ENCODE measurements at places on chromosomes 5 and 9.
A peak's percentile ranks its signal among the peaks of the same experiment; 100 is the strongest.

GRCh38 chr9:133456409-133456808, 3.4 kb upstream of the CACFD1 start:
- no peak for DNase-seq

- DNase-seq = no peak
Measured at GRCh38 chr9:69155341-69156030, 18.6 kb upstream of the TJP2 start.

- DNase-seq = no peak
Measured at GRCh38 chr5:175021321-175021720, 296.9 kb downstream of the MSX2 start.

DNA sequence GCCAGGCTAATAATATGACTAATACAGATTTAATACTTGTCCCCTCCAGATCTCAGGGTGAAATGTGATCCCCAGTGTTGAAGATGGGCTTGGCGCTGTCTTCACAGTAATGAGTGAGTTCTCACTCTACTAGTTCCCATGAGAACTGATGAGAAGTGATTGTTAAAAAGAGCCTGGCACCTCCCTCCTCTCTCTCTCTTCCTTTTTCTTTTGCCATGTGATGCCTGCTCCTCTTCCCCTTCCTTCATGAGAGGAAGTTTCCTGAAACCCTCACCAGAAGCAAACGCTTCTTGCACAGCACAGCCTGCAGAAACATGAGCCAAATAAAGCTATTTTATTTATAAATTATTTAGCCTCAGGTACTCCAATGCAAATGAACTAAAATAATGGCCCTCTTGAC, 55.2 kb downstream of the GLDC start:
- DNase-seq = no peak

DNA sequence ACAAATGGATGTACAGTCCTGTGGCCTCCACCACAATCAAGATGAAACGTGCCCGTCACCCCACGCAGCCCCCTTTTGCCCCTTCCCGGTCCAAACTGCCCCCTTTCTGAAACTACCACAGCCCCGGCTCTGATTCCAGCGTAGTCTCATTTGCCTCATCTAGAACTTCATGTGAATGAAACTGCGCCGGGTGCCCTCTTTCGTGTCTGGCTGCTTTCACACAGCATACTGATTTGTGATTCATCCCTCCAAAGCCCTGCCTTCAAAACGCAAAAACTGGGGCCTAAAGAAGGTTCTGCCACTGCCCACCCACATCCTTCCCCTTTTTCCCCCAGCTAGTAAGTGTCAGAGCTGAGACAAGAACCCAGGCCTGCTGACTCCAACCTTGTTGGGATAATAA, 31.5 kb upstream of the NCS1 start:
- DNase-seq = no peak

GRCh38 chr9:133727876-133728441, 10.2 kb downstream of the SARDH start:
- no peak for DNase-seq

DNA sequence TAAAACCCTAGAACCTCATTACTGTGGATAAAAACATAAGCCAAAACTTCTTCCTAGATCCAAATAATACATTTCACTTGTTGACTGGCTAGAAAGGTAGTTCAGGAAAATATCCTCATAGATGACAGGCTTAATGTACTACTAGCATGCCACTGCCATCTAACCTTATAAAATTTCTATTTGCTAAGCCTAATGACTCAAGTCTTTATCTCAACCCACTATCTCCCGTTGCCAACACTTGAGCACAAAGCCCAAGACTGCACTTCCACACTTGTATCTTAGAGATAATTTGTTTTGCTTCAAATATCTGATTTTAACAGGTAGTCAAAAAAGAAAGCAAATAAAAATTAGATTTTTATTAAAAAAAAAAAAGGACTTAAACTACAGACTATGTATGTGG, 42.7 kb downstream of the FBXL17 start:
- DNase-seq = no peak

- DNase-seq = peak; percentile 88
Measured at GRCh38 chr5:124736082-124736804, 10.2 kb downstream of the ZNF608 start.

DNA sequence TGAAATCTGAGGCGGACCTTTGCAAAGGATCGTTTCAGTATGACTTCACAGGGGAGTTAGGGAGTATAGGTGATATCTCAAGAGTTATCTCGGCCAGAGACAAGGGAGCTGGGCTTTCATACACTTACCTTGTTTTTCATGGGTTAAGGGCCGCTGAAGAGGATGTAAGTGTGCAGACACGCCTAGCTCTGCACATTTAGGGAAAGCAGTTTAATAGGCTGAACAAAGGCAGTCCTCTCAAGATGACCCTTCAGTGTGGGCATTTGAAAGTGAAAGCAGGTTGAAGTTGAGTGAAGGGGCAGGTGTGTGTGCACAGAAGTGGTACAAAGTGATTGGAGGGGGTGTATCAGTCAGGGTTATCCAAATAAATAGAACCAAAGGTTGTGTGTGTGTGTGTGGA, 33.1 kb upstream of the PRXL2C start:
- DNase-seq = no peak

- no peak for DNase-seq
Measured at GRCh38 chr5:161535762-161536161, 10.8 kb downstream of the GABRB2 start.

DNA sequence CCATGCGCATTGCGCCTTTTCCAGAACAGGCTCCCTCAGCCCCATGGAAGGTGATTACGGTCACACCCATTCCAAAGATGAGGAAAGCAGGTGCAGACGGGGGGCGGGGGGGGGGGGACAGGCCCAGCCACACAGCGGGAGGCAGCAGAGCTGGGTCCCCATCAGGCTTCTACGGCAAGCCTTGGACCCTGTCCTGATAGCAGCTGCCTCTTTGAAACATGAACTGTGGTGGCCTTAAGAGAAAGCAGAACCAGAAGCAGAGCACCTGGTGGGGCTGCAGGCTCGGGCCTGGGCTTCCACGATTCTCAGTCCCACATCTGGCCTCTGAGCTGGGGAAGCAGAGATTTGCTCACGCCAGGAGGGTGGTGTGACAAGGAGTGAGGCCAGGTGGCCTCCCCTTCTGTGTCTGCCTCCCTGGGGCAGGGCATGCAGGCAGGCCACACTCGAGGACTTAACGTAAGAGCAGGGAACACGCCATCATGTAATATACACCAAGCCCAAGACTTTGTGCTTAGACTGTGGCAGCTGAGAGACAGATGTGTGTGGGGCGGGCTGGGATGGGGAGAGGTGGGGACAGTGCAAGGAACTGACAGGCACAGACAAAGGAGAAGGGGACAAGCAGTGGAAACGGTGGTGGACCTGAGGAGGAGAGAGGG, 14.2 kb upstream of the PHYKPL start:
- DNase-seq = no peak

- DNase-seq = peak; percentile 2
Measured at GRCh38 chr9:17793713-17794622, 215.1 kb downstream of the SH3GL2 start.

DNA sequence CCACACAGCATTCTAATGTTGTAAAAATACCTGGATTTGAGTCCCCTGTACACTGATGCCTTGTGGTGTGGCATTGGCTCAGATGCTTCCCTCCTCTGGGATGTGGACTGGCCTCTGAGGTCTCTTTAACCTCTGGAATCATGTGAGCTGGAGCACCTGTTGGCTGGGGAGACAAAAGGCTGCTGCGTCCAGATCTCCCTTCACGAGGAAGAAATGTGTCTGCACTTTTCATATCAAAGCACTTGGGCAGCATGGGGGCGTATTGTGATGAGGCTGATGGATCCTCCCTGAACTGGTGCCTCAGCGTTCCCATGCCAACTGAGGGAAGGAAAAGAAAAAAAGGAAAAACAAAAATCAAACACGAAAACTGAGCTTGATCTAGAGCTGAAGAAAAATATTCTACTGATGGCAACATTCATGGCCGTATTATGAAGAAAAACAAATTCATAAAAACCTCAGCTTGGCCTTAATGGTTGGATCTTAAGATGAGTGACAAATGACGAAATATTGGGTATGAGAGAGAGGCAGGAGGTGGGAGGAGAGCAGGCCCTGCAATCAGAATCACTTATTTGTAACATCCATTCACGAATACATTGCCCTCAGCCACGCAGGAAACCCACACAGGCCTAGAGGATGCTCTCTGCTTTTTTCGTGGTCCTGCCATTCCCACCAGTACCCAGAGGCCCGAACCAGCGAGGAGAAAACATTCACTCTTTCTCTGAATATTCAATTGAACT, 26.2 kb downstream of the GRIA1 start:
- no peak for DNase-seq

GRCh38 chr9:129989362-129989708, 53.7 kb downstream of the FNBP1 start:
- DNase-seq = no peak

GRCh38 chr5:40666657-40667056, 13.1 kb upstream of the PTGER4 start:
- no peak for DNase-seq

- DNase-seq = peak; percentile 53
Measured at GRCh38 chr9:20286969-20287368, 335.3 kb downstream of the MLLT3 start.

GRCh38 chr9:122389799-122390481, 19.1 kb downstream of the PTGS1 start:
- DNase-seq = no peak

GRCh38 chr5:132226516-132227234, 978 bp downstream of the P4HA2 start:
- DNase-seq = no peak

GRCh38 chr5:120545951-120546350, 81.9 kb downstream of the PRR16 start:
- no peak for DNase-seq

- peak; percentile 98 for DNase-seq
Measured at GRCh38 chr5:60196385-60197113, 303.0 kb upstream of the PDE4D start.

GRCh38 chr5:96509721-96510350, 76.8 kb upstream of the PCSK1 start:
- DNase-seq = peak; percentile 36

DNA sequence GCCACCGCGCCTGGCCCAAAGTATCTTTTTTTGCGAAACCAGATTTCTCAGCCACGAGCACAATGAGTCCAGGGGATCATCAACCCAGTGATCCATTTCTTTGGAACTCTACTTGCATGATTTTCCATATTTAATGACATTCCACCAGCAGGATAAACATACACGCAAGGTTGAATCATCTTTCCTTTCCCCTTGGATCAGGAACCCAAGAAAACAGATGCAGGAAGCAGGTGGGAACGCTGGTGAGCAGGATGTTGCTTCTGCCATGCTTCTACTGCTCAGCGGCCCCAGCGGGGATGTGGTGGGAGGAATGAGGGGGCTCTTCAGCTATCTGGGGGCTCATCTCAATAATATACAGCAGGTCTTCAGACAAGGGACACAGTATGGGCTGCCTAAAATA, 118.2 kb downstream of the SEC61B start:
- DNase-seq = peak; percentile 68

- no peak for DNase-seq
Measured at GRCh38 chr9:129344641-129345495, 166.8 kb upstream of the IER5L start.

DNA sequence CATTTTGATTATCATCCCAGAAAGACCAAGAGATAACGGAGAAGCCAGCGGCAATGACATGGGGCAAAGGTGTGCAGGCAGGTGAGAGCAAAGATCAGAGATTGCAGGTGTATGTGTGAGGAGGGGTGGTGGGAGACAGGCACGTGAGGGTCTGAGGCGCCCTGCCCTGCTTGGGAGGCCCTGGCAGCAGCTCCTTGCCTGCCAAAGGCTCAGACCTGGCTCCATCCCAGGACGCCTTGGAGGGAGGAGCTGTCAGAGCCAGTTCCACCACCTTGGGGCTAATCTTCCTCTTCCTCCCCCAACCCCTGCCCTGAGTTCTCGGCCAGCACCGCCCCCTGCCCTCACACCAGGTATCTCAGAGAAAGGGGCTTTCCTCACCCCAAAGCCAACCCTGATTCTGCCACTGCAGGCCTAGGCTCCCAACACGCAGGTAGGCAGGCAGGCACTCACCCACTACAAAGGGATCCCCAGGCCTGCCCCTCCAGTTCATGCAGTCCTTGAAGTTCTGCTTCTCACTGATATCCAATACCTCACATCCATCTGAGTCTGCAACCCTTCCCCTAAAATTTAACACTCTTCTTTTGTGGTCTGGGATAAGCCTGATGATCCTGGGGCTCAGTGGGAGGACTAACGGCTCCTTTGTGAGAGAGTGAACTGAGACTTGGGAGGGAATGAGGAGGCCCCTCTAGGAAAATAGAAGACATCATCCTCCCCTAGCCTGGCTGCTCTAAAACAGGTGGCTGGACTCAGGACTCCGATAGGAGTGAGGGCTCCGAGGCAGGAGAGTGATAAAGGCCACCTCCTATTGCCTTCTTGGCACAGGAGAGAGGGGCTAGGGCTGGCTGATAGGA, 1.8 kb downstream of the AQP3 start:
- no peak for DNase-seq

DNA sequence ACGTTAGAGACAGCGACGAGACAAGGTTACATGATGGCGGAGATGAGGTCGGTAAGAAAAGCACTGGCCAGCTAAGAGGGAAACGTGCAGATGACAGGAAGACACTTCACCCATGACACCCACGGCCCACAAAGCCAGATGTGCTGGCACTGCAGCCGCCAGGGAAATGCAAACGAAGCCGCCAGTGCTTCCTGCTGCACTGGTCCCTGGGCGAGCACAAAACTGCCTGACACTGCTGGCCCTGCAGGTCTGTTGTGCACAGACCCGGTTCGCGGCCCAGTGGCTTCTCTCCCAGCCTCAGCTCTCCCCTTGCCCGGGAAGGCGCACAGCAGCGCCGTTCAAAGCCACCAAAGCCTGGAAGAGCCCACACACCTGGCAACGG, 20.3 kb downstream of the QSOX2 start:
- no peak for DNase-seq

- DNase-seq = no peak
Measured at GRCh38 chr5:86155796-86156195, 461.9 kb upstream of the COX7C start.

DNA sequence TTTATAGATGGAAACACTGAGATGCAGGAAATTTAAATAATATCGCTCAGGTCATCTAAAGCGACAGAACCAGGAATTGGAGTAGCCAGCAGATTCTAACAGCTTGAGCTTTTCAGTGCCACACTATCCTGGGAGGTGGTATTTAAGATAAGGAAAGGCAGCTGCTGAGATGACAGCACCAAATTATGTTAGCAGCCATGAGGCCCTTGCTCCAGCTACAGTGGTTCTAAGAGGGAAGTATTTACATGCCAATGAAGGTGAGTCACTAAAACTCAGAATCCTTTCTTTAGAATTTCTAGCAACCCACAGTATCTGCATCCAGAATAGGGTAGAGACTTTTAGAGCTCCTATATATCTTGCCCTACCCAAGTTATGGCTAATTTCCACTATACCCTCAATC, 127.0 kb upstream of the VLDLR start:
- peak; percentile 79 for DNase-seq

DNA sequence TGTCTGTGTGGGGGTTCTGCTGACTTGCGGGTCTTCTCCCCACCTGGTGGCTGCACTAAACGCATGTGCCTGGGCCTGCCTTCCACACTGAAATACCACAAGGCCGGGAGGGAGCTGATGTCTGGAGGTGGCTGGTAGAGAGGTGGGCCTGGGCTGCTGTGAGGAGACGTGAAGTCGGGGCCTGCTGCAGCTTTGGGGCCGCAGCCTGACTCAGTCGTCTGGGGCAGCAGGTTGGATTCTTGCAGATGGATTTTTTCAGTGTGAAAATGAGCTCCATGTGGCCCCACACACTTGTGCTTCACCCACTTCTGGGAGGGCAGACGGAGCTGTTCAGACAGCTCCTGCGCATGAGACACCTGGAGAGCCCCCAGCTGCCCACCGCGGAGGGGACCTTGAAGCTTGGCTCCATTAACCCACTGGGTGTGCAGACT, 29.3 kb downstream of the COL5A1 start:
- no peak for DNase-seq

- DNase-seq = no peak
Measured at GRCh38 chr5:61268871-61269270, 63.2 kb upstream of the ZSWIM6 start.

- no peak for DNase-seq
Measured at GRCh38 chr9:89376741-89377351, 58.5 kb downstream of the SECISBP2 start.
